Regular cardiac myocyte (primary cell): ENCODE measurements at places on chromosomes 2 and 18. TPM values are rescaled to one million over a fixed set of nuclear protein-coding genes. Genes with fewer than 3 reads are reported as not detected.

LRRC30 gene
- not detected in 2 replicates for total RNA-seq

TCF4 gene
- 88.0 and 89.6 TPM in 2 replicates for total RNA-seq

NAT8 gene
- total RNA-seq: not detected in 2 replicates

CNTNAP5 gene
- total RNA-seq: under 0.01 TPM in 2 replicates

TNFAIP6 gene
- 34.5 and 69.3 TPM in 2 replicates for total RNA-seq

NT5DC4 gene
- total RNA-seq: not detected in 2 replicates

EPAS1 gene
- 56.9 and 200 TPM in 2 replicates for total RNA-seq

CROCC2 gene
- total RNA-seq: not detected in 2 replicates

SCN1A gene
- 0.19 and 2.3 TPM in 2 replicates for total RNA-seq

CNGA3 gene
- not detected in 2 replicates for total RNA-seq

RAB6C gene
- total RNA-seq: under 0.01 TPM in 1 of 2 replicates, not detected in the other

ARMC9 gene
- total RNA-seq: 35.1 and 44.8 TPM in 2 replicates

STRADB gene
- total RNA-seq: 50.2 and 59.5 TPM in 2 replicates

ZBTB7C gene
- total RNA-seq: under 0.01 TPM in 1 of 2 replicates, not detected in the other

SERPINB2 gene
- 0.38 and 2.0 TPM in 2 replicates for total RNA-seq

ABCB11 gene
- not detected in 2 replicates for total RNA-seq

SCYGR5 gene
- total RNA-seq: not detected in 2 replicates

MYCN gene
- 0.28 TPM in 1 of 2 replicates, not detected in the other for total RNA-seq

DLGAP1 gene
- total RNA-seq: 1.7 and 5.4 TPM in 2 replicates

DLX2 gene
- total RNA-seq: 0.96 TPM in 1 of 2 replicates, not detected in the other

CAB39 gene
- total RNA-seq: 68.1 and 75.5 TPM in 2 replicates

NLRC4 gene
- not detected in 2 replicates for total RNA-seq

PPM1G gene
- 59.5 and 167 TPM in 2 replicates for total RNA-seq

DNAH7 gene
- total RNA-seq: 0.19 and 0.56 TPM in 2 replicates

DSG2 gene
- 0.19 and 0.56 TPM in 2 replicates for total RNA-seq

RAX gene
- total RNA-seq: not detected in 2 replicates

CCDC74B gene
- 1.5 and 2.3 TPM in 2 replicates for total RNA-seq

ATG9A gene
- 36.4 and 39.9 TPM in 2 replicates for total RNA-seq

ZNF385B gene
- not detected in 2 replicates for total RNA-seq

BOLL gene
- not detected in 2 replicates for total RNA-seq

VAMP8 gene
- 2.5 and 6.7 TPM in 2 replicates for total RNA-seq
